Lower lobe of right lung (tissue), 2 donors: ENCODE measurements at places on chromosomes 1 and 21. TPM values are rescaled to one million over a fixed set of nuclear protein-coding genes. Genes with fewer than 3 reads are reported as not detected.

Gene FCN3
- 1,125 TPM for total RNA-seq

Gene ESRRG
- 1.9 TPM for total RNA-seq

Gene BCAR3
- 24.9 TPM for total RNA-seq

Gene ATP1A2
- total RNA-seq, result 4.5 TPM

DNA sequence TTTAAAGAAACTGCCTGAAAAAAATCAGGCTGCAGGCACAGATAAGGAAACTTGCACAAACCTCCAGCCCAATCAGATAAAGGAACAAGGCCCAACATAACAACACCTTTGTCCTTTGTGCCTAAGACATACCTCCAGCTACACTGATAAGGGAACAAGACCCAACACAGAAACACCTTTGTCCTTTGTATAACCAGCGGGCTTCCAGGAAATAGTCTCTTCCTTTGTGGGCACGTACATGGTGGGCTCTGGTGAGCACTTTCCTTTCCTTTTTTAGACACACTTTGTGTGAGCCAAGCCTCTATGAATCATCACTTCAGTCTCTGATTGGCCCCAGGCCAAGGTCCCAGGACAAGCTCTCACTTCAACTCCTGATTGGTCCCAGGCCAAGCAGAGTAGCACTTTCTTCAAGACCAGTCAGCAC is 23.6 kb downstream of the ZNF670 start:
- no peak overlapping the region for H3K27ac ChIP-seq
- no peak overlapping the region for H3K4me3 ChIP-seq
- H3K4me1 ChIP-seq, result no peaks in the 10 kb centered on the region
- no peaks in the 10 kb centered on the region for H3K27me3 ChIP-seq

DNA sequence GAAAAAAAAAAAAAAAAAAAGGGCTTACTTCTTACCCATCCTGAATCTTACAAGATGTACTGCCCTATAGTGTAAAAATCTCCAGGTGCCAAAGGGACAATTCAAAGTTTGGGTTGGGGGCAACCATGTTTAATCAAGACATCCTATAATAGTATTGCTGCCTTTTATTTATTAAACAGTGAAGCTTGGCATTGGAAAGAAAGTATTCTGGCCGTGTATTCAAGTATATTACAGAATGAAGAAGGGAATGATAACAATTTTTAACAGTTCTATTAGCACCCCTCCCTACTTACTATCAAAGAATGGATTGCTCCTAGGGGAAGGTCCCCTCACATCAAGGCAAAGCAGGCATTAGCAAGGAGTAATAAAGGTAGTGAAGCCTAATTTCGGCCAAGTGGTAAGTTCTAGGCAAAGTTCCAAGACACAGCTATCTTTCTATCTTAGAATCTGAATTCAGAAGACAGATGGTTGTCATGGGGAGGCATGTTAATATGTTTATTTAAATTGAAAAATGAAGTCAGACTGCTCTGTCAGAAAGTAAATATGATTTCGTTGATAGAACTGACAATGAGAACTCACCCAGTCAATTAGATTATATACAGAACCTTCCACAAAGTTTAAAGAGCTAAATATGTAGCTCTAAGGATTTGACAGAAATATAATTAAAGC is 24.6 kb downstream of the ST7L start:
- H3K27ac ChIP-seq, result no peak overlapping the region
- DNase-seq, result no peak
- no peaks in the 10 kb centered on the region for H3K27me3 ChIP-seq
- H3K4me3 ChIP-seq, result no peak overlapping the region

GRCh38 chr1:29626066-29626465 is 389.7 kb downstream of the PTPRU start:
- no peak overlapping the region for H3K27ac ChIP-seq
- no peaks in the 10 kb centered on the region for H3K36me3 ChIP-seq
- H3K4me1 ChIP-seq, result no peaks in the 10 kb centered on the region
- H3K27me3 ChIP-seq, result peaks cover 5% of the 10 kb centered on the region
- H3K4me3 ChIP-seq, result no peak overlapping the region

GRCh38 chr1:148315071-148315811 is 163.2 kb upstream of the NBPF11 start:
- no peak overlapping the region for H3K4me3 ChIP-seq
- H3K27me3 ChIP-seq, result peaks cover 38% of the 10 kb centered on the region
- no peaks in the 10 kb centered on the region for H3K36me3 ChIP-seq
